ENCODE measurements at places on chromosomes 2 and 18. TPM values are rescaled to one million over a fixed set of nuclear protein-coding genes. Genes with fewer than 3 reads are reported as not detected.

Gene MAL
- total RNA-seq = not detected

Gene KHK
- 7.3 TPM for total RNA-seq

Gene IL1RN
- total RNA-seq = 0.43 TPM

Gene ZSCAN30
- 0.58 TPM for total RNA-seq

Gene CTLA4
- total RNA-seq = not detected

Gene SP140L
- 4.1 TPM for total RNA-seq

Gene INPP4A
- total RNA-seq = 10.1 TPM

Gene RIT2
- total RNA-seq = not detected

Gene LYG2
- total RNA-seq = not detected

Gene RAB11FIP5
- 35.3 TPM for total RNA-seq

Gene DNER
- total RNA-seq = 9.1 TPM

Measured in A549 treated with DMSO at 1 μM for 4 hours (cell line).